NCI-H187 (cell line): ENCODE measurements at places on chromosomes 11 and 22.

DNA sequence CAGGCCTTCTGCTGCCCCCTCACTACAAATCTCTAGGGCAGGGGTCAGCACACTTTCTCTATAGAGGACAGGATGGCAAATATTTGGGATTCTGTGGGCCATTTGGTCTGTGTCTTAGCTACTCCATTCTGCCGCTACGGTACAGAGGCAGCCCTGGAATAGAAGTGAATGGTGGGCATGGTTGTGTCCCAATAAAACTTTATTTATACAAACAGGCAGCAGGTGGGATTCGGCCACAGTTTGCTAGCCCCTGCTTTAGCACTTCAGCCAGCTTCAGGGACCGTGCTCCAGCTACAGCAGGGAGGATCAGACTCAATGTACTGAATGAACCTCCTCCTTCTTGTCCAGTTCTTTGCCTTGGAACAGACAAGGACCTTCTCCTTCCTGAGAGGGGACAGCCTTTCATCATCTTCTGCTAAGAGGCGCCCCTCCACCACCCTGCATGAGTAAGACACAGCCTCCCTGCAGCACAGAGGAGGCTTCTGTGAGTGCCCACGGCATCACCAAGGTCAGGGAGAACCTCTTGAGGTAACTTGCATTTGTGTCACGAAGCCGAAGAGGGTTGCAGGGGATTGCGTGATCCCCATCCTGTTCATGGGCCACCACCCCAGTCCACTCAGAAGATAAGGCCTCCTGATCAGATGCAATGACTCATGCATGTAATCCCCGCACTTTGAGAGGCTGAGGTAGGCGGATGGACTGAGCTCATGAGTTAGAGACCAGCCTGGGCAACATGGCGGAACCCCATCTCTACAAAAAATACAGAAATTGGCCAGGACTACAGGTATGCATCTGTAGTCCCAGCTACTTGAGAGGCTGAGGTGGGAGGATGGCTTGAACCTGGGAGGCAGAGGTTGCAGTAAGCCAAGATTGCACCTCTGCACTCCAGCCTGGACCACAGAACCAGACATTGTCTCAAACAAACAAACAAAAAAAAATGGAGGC, 4.6 kb downstream of the C11orf24 start:
- no peak for DNase-seq

- no peak for DNase-seq
These were observed 116.0 kb downstream of the MN1 start for GRCh38 chr22:27685515-27685914.

DNA sequence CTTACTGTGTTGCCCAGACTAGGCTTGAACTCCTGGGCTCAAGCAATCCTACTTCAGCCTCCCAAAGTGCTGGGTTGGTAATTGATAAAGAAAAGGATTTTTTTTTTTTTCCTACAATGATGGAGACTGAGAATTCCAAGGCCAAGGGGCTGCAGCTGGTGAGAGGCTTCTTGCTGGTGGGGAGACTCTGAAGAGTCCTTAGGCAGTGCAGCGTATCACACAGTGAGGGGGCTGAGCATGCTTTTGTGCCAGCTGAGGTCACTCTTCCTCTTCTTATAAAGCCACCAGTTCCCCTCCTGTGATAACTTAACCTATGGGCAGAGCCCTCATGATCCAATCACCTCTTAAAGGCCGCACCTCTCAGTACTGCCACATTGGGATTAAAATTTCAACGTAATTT, 28.2 kb upstream of the CCDC81 start:
- DNase-seq: no peak

DNA sequence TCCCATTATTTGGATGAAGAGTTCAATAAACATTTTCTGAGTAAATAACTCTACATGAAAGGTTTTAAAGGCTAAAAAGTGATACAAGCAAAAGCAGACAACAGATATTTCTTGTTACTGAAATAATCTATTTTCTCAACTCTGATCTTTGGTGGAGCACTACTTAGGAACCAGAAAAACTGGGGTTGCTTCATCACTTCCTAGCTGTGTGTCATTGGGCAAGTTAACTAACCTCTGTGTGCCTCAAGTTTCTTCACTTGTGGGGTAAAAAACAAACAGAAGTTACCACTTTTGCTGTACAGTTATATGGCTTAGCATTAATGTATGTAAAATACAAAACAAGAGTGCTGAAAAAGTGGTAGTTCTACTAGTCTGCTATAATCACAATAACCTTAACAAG, 5.6 kb downstream of the MAPK1 start:
- DNase-seq: no peak

DNA sequence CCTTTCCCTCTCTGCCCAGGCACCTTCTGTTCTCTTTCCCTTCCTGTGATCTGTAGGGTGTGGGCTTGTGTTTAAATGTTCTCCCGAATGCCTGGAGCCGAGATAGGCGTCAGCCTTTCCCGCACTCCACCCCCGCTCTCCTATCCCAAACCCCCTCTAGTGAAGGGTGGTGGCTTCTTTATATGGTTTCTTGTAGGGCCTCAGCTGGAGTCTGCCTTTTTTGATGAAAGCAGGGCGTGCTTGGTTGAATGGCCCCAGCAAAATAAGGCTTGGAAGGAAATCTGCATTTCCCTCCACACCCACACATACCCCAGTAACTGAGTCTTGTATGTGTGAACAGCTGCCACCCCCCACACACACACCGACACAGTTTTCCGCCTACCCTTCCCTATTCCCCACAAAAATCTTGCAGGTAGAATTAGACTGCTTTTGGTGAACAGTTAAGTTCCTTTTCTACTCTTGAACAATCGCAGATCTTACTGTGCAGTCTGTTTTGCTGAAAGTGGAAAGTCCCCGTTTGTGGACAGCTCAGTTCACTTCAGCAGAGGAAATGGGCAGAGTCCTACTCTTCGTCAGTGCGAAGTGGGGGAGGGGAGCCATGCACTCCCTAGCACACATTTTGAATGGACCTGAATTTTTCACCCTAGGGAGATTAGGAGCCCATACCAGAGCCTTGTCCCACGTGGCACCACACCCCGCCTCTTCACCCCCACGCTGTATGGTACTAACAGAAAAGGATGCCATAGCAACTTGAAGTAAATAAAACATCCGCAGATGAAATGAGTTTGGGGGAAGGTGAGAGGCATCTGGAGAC, 25.5 kb upstream of the GRK2 start:
- DNase-seq: no peak

DNA sequence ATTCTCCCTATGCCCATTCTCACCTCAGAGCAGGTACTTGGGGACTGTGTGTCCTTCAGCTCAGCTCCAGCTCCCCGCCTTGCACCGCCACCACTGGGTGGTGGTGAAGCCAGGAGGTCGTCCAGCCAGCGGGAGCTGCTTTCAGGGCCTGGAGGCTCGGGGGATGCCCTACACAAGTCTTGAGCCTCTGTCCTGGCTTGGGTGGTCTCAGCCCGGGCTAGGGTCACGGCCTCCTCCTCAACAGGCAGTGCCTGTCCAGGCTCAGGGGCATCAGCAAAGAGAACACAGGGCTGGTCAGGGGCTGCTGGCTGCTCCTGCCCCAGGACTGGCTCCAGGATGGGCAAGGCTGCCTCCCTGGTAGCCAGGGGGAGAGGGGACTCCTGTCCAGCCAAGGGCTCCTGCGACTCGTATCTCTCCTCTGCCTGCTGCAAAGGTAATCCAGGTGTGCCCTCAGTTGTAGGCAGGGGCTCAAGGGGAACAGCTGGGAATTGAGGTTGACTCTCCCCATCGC, 12.2 kb downstream of the TNKS1BP1 start:
- DNase-seq: no peak

- DNase-seq: no peak
These were observed 50.5 kb upstream of the WNT7B start for GRCh38 chr22:46027211-46028105.

GRCh38 chr22:22851969-22852368, 35.6 kb upstream of the IGLL5 start:
- DNase-seq: no peak

GRCh38 chr11:48104568-48104924, 112.1 kb upstream of the OR4B1 start:
- no peak for DNase-seq

DNA sequence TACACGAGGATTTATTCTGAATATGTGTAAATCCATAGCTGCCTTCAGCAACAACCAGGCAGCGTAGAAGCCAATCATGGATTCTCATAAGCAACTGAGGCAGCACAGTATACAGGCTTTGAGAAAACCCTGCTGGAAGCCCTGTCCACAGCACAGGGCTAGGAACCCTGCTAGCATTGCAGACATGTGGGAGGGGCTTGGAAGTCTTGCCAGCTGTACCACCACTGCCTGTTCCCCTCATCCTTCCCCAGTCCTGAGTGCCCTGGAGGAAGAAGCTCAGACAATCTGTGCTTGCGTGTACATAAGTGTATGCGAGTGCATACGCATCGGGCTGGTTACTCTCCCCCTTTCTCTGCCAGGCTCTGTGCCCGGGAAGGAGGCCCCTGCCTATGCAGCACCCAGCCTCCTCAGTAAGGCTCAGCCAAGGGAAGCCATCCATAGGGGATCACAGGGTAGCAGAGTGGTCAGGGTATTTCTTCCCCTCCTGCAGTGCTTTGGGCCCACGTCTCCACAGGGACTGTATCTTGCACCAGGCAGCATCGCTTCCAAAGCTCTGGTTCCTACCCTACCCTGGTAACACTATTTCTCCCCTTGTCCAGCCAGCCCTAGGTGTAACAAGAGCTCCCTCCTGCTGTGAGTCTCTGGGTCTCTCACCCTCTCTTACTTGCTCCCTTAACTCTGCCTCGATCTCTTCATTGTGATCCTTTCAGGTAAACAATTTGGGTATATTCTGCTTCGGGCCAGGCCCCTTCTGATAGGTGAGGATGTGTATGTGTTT, 90.5 kb downstream of the GALNT18 start:
- no peak for DNase-seq

DNA sequence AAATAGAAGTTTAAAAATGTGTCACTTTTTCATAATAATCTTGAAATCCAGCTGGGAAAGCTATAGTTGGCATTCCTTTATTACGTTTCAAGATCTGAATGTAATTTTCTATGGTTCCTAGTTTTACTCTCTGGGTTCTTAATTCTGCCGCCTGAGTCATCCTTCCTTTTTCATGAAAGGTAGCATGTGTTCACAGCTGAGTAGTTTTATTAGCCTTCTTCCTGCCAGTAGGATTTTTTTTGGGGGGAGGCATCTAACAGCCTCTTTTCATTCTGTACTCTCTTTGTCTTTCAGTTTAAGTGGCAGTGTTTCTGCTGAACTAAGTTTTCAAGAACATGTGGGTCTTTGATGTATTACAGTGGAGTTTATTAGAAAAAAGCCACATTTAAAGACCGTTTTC, 36.5 kb downstream of the OR2AG2 start:
- DNase-seq: no peak
